ENCODE measurements at places on chromosomes 3 and 15.

DNA sequence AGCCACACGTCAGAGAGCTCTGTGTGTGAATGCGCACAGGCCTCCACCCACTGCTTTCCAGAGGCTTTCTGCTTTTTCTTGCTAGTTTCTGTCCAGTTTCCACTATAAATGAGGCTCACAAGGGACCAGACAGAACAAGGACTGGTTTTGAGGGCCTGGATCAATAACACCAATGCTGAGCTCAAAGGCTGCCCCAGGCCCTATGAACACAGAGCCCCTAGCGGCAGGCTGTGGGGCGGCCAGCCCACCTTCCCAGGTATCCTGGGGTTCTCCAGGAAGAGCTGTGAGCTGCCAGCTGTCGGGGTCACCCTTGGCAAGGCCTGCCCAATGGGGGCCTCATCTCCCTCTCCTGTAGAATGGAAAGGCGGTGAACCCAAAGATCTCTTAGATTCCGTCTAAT lies 2.2 kb upstream of the ITIH3 start:
- DNase-seq: no peak

- DNase-seq: no peak
Measured at GRCh38 chr15:57651445-57651844, 55.1 kb upstream of the POLR2M start.

- no peak for DNase-seq
Measured at GRCh38 chr3:109229174-109229847, 87.0 kb downstream of the DPPA2 start.

- no peak for DNase-seq
Measured at GRCh38 chr3:59777667-59778077, 727.8 kb upstream of the CFAP20DC start.

DNA sequence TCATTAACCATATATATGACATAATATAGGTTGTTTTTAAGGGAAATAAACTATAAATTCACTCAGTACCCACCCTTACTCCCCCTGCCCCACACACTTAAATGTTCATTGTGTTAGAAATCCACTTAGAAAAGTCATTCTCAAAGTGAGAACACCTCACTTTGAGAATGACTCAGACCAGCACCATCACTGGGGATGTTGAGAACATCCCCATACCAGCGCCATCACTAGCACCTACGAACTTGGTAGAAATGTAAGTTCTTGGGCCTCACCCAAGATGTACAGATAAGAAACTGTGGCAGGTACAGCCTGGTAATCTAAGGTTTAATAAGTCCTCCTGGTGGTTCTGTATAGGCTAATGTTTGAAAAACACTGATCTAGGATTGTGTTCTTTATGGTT lies 362.6 kb downstream of the LPP start:
- DNase-seq: no peak

- no peak for DNase-seq
Measured at GRCh38 chr3:25056-25455, 171.5 kb upstream of the CHL1 start.

- no peak for DNase-seq
Measured at GRCh38 chr15:32668942-32669341, 27.4 kb downstream of the SCG5 start.

DNA sequence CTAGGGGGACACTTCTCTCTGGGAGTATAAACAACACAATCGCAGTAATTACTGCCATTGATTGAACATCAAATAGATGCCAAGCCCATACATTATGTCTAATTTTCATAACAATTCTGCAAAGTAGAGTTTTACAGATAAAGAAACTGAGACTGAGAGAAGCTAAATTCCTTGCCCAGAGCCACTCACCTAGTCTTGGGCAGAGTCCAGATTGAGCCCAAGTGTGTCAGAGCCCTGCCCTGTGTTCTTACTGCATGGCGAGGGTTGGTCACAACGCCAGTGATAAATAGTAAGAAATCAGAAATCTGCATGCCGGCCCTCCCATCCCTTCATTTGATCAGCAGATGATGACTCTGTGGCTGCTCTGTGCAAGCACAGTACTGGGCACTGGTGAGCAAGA lies 106.3 kb downstream of the C3orf70 start:
- no peak for DNase-seq

DNA sequence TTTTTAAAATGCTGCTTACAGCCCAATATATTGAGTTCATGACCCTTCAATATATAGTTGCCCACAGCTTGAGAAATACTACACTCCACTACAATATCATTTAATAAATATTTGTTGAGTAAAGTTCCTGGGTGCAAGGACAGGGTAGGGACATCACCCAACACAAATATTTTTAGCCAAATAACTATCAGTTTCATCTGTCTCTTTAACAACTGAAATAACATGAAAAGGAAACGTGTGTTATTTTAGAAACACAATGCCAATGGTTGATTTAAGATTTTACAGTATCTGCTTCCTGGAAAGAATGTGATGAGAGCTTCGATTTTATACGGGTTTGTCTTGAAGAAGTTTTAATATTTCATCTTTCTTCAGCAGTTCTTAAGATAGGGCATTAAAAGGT lies 67.7 kb upstream of the CDV3 start:
- no peak for DNase-seq

DNA sequence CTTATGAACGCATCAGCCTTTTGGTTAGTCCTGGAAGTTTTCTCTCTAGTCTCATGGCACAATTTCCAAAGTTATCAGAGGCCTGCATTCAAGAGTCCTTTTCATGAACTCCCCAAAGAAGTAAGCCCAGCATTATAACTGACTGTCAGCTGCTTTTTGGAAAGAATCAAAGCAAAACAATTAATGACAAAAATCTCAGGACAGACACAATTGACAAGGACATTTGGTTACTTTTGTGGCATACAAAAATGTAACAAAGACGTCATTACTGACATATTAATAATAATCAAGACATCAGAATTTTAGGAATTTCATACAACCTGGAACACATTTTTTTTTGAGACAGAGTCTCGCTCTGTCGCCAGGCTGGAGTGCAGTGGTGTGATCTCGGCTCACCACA lies 21.2 kb downstream of the KATNBL1 start:
- DNase-seq: no peak

Measured in SW480 (cell line).